ENCODE measurements at places on chromosomes 3 and 15.

DNA sequence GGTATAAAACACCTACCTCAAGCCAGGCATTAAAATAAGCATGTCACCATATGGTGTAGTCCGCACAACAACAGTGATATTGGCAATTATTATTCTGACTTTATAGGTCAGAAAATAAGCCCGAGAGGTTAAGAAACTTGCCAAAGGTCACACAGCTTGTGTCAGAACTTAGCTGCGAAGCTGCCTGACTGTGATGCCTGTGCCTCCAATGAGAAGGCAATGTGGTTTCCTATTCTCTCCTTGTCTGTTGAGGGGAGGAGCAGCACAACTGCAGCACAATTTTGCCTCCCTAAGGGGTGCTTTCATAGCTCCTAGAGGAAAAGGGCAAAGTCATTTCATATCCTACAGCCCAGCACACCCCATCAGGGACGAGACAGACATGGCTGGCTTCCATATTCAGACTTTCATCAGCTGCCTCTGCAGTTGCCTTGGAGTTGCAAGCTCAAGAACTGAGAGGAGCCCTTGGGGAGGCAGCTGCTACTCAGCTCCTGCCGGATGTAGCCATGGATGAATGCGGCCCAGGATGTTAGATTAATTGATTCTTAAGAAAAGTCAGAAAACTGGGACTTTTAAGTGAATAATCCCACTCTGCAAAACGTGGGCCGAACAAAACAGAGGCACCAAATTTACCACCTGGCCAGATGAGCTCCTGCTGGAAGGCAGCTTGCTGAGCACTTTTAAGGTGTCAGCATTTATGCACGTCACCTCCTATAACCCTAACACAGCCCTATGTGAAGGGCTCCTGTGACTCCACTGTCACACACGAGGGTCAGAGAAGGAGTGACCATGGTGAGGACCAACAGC lies 38.5 kb downstream of the MYO5C start:
- DNase-seq: no peak

DNA sequence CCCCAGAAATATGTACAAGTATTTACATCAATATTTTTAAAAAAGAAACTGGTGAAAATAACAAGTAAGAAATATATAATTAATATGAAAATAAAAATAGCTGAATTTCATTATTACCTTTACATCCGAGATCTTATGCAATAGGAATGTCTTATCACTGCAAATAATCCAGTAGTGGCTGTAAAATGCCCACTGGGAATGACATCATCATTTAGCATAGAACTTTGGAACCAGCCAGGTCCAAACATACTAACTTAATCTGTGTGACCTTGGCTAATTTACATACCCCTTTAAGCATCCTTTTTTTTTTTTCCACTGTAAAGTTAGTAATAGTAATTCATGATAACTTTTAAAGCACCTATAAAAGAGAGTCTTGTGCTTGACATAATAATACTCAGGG lies 611.7 kb downstream of the ZIC1 start:
- no peak for DNase-seq

DNA sequence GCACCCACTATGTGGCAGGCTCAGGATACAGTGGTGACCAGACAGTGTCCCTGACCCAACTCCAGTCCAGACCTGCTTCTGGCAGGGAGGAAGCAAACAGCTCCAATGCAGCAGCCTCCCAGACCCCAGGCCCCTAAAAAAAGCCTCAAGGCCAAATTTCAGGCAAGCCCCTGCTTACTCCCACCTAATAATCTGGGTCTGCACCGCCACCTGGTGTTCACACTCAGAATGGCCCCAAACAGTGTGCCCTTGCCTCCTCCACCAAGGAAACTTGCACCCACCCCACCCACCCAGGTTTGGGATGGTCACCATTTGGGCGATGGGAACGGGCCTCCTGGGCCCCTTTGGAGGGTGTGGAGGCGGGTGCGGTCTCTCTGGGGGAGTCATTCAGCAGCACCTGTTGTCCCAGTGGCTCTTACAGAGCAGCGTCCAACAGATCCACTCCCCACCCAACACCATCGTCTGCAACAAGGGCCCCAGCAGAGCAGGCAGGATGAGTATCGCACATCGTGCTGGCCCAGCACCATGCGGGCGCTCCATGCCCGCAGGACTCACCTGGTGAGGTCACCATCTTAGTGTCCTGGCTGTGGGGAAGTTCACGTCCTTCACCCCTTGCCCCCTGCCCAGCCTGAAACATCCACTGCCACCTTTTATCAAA lies 17.3 kb downstream of the C3orf18 start:
- no peak for DNase-seq

- no peak for DNase-seq
Measured at GRCh38 chr3:72492240-72492639, 356.0 kb downstream of the SHQ1 start.

GRCh38 chr3:13569201-13569600 lies 20.3 kb downstream of the FBLN2 start:
- peak; percentile 64 for DNase-seq

GRCh38 chr3:188697127-188697526 lies 474.6 kb upstream of the TPRG1 start:
- DNase-seq: no peak

GRCh38 chr3:106575029-106575428 lies 706.2 kb upstream of the CBLB start:
- DNase-seq: no peak

DNA sequence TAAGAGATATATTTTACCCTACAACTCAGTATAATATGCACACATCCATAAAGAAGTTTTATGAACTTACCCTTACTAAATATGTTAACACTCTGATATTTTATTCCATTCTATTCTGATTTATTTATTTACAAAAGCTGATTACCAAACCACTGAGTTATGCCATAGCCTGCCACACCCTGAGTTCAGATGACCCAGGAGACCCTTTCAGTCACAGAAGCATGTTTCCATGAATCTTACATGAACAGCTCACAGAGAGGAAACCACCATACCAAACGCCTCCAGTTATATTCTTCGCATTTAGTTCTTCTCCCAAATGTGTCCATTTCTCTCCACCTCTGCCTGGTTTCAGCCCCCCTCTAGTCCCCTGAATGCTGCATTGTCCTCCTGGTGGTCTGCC lies 103.5 kb downstream of the SEMA5B start:
- DNase-seq: no peak

GRCh38 chr15:51310064-51310463 lies 28.3 kb downstream of the CYP19A1 start:
- no peak for DNase-seq

DNA sequence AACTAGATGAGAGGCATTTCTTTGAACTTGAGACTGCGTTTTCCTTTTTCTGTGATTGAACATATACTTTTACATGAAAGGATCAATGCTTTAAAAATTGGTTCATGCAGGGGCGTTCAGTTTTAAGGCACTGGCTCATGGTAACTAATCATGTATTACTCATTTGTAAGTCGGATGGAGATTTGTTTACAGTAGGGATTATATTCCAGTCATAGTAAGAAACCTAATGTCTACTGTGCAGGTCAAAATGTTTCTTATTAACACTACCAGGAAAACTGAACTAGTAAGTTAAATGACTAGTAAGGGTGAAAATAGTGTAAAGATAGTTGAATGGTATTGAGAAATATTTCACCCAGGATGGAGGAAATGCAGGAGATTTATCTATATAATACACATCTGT lies 258.8 kb upstream of the GBE1 start:
- no peak for DNase-seq

GRCh38 chr3:25856902-25857518 lies 67.1 kb downstream of the OXSM start:
- DNase-seq: no peak

GRCh38 chr15:80455668-80456442 lies 51.7 kb downstream of the ARNT2 start:
- no peak for DNase-seq

GRCh38 chr15:57384816-57385215 lies 8.5 kb downstream of the CGNL1 start:
- no peak for DNase-seq

DNA sequence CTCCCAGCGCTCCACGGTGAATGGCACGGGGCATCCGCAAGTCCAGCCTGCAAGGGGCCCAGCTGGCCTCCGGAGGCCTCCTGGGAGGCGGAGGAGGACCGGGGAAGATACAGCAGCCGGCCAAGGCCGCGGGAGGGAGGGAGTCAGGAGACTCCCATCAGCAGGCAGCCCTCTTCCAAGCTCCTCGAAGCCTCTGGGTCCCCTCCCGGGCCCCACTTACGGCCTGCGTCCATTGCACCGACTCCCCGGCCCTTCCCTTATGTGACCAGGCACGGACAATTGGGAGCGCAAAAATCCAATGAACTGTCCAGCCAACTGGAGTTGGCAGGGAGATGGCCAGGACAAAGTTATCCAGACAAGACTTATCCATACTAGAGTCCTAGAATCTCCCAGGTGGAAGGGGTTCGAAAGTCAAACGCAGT lies 668 bp downstream of the MFGE8 start:
- DNase-seq: no peak

- no peak for DNase-seq
Measured at GRCh38 chr3:116037954-116038911, 407.1 kb downstream of the LSAMP start.

- no peak for DNase-seq
Measured at GRCh38 chr3:173839859-173840258, 442.3 kb downstream of the NLGN1 start.

DNA sequence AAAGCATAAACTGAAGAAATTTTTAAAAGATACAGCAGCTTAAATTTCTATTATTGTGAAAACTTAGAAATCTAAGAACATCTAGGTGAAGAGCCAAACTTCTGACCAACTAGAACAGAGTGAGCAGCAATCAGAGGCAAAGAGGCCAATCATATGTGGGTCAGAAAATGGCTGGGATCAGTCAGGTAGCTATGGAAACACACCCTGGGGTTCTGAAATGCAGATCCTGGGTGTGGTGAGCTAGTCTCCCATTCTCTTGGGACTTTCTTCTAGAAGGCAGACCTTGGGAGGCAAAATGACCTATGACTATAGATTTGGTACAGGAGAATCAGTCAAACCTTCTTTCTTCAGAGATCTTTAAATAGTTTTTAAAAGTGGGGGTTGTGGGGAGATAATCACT lies 385.8 kb downstream of the TBC1D5 start:
- no peak for DNase-seq

DNA sequence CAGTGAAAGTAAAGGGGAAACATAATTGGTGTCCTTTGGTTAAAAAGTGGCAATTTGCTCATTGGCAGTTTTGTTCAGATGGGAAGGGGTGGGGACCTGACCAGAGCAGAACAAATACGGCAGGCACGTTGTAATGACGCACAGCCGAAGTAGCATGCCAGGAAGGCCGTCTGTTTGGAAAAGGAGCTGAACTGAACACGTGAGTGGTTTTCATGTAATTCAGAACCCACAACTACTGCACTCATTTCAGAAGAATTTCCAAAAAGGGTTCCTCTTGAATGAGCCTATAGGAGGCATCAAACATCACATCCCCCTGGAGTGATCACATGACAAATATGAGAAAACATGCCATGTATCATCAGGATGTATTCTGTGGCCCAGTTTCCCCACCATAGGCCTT lies 42.9 kb upstream of the LMCD1 start:
- DNase-seq: no peak

DNA sequence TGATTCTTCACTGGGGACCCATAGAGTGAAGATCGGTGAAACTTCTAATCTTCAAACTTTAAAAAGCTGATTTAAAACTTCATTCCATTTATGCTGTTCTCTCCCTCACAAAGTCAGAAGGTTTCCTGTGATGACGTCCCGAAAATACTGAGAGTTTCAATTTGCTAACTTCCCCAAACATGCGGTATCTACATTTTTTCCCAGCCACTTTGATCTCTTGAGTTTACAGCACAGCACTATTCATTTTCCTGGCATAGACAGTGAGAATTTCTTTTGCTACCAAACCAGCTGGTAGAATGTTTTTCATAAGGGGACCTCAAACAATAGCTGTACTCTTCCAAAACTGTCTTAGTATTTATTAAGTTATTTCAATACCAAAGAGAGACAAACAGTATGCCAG lies 156.8 kb downstream of the LSAMP start:
- DNase-seq: no peak

DNA sequence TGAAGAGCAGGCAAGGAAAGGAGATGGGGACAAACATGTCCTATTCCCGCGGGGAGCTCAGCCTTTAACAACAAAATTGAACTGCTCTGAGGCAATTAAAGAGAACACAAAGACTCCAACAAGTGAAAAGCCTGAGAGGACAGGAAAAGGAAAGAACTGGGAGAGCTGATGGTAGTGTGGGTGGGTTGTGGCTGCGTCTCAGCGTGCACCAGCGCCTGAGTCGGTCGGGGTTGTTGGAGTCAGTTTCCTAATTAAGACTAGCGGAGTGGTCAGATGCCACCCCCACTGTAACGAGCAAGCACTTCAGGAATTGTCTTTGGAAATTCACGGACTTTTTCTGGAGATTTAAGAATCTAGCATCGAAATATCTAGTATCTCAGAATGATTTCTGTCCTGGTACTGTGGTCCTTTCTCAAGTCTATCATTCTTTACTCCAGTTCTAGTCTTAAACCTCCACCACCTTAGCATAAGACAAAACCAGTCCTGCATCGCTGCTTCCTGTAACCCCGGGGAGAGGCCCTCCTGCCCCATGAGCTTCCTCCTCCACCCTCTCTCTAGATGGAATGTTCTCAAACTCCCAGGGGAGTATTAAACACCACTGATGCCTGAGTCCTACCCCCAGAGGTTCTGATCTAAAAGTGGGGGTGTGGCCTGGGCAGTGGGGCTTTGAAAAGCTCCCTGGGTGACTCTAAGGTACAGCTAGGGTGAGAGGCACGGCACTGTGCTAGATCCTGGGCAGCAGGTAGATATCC lies 104.0 kb downstream of the CYP19A1 start:
- no peak for DNase-seq

DNA sequence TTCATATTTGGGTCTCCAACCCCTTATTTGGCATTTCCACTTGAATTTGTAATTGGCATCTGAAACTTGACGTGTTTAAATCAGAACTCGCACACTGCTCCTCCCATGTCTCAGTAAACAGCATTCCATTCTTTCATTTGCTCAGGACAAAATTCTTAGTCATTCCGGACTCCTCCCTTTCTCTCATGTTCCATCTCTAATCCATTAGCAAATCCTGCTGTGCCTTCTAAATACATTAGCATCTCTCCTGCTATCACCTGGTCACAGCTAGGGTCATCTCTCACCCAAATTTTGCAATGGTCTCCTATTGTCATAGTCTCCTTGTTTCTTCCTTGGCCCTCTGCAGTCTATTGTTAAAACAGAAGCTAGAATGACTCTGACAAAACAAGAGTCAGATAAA lies 119.9 kb upstream of the CADPS start:
- DNase-seq: no peak

DNA sequence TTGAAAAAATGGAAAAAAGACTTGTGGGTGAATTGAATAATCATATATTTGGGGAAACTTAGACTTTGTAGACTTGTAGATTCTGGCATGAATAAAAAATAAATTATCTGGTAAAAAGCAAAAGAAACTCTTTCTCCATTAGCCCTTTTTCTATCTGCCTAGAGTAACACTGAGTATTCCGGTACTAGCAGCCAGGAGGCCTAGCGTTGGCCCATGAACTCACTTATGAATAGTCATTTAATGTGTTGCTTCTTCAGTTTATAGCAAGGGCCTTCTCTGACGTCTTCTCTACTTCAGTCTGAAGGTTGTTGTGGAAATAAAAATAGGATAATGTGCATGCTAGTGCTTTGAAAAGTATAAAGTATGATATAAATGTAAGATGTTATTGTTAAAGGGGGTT lies 851.2 kb upstream of the NR2F2 start:
- DNase-seq: no peak

- no peak for DNase-seq
Measured at GRCh38 chr3:158528076-158528674, 42.8 kb upstream of the MLF1 start.

All from spleen (tissue), 13 donors.